ENCODE measurements at places on chromosomes 4 and X.

- DNase-seq, result no peak
These were observed 250.4 kb downstream of the RAB28 start for GRCh38 chr4:13233755-13234154.

DNA sequence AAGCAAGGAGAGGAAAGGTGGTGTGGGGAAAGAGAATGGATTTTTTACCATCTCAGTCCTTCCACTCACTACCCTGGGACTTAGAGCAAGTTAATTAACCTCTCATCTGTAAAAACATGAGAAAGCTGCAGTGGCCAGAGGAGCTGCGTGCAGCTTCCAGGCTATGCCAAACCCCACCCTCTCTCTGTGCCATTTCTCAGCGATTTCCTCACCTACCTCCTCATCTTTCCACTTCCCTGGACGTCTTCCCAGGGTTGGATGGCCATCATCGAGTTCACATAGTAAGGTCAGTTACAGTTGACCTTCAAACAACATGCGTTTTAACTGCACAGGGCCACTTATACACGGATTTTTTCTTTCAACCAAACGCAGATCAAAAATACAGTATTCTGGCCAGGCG lies 64.3 kb downstream of the SMIM20 start:
- no peak for DNase-seq

- no peak for DNase-seq
These were observed 258.6 kb downstream of the CENPC start for GRCh38 chr4:67286724-67287123.

DNA sequence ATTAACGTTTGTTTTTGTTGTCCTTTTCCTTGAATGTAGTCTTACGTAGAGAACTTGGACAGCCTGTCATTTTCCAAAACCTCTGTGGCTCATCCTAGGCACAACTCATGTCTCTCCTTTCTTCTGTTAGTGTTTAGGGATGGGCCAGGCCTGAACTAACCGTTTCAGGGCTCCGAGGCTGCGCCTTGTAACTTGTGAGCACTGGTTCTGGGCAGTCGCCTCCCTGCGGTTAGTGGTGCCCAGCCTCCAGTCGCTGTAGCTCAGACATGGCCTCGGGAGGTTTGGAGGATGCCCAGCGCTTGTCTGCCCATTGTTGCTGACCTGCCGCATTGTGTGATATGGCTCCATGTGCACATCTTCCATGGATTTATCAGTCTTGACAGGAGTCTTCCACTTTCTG lies 32.8 kb downstream of the TMEM131L start:
- no peak for DNase-seq

GRCh38 chrX:378443-378842 lies 8.3 kb downstream of the PPP2R3B start:
- no peak for DNase-seq

DNA sequence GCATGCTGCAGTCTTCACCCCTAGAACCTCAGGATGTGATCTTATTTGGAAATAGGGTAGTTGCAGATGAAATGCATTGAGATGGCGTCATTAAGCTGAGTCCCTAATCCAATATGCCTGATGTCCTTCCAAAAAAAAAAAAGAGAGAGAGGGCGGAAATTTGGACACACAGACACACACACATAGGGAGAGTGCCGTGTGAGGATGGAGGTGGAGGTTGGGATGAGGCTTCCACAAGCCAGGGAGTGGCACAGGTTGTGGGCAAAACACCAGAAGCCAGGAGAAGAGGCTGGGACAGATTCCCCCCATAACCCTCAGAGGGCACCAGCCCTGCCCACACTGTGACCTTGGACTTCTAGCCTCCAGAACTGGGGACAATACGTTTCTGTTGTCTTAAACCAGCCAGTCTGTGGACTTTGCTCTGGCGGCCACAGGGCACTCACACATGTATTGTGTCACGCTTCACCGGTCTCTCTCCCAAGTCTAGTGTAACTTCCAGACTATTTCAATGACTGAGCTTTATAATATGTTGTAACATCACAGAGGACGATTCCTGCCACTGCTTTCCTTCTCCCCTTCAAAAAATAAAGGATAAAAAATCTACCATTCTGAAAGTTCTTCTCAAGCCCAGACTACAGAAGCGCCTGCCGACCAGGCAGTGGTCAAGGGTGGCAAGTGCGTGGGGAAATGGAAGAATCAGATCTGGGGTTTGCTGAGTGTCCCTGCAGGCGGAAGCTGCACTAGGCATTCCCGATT lies 35.8 kb upstream of the MAN2B2 start:
- no peak for DNase-seq

- DNase-seq, result no peak
These were observed 284.1 kb upstream of the TENM3 start for GRCh38 chr4:181959121-181959520.

Measured in NCI-H1092 (cell line).